ENCODE measurements at places on chromosomes 7 and 10. TPM values are rescaled to one million over a fixed set of nuclear protein-coding genes. Genes with fewer than 3 reads are reported as not detected.

Gene LDB3
- total RNA-seq: not detected

Gene STOX1
- total RNA-seq: 0.76 TPM

Gene SPDYE9
- not detected for total RNA-seq

Gene SH2D4B
- 0.23 TPM for total RNA-seq

Gene DMTF1
- total RNA-seq: 102 TPM

Gene VSTM4
- total RNA-seq: 0.50 TPM

Gene PRLHR
- not detected for total RNA-seq

Gene UCMA
- total RNA-seq: not detected

Gene NME8
- total RNA-seq: not detected

Gene KLF14
- total RNA-seq: not detected

Gene BAMBI
- 0.31 TPM for total RNA-seq

Gene LRRC61
- 27.5 TPM for total RNA-seq

Gene PRKAR2B
- total RNA-seq: 0.77 TPM

Gene ITGB8
- total RNA-seq: not detected

Gene PDE6C
- total RNA-seq: not detected

Gene APBB1IP
- 40.0 TPM for total RNA-seq

Gene AKR1C4
- not detected for total RNA-seq

Gene RP9
- total RNA-seq: 23.2 TPM

Gene DCLRE1A
- total RNA-seq: 14.4 TPM

Gene ADRB1
- total RNA-seq: not detected

Gene NEUROG3
- total RNA-seq: not detected

Gene CLEC5A
- not detected for total RNA-seq

Gene NPSR1
- total RNA-seq: not detected

Gene HMX2
- total RNA-seq: not detected

Gene PLEKHS1
- total RNA-seq: not detected

Gene FKBP6
- not detected for total RNA-seq

Gene ZNF425
- total RNA-seq: 0.44 TPM

Gene CTAGE4
- total RNA-seq: 0.56 TPM

Gene DENND2A
- total RNA-seq: not detected

Gene COMTD1
- 37.1 TPM for total RNA-seq

Gene VPS37D
- 0.40 TPM for total RNA-seq

Gene MSMB
- not detected for total RNA-seq

Gene DLX6
- total RNA-seq: not detected

Gene FAM200A
- total RNA-seq: 4.7 TPM

Gene PON1
- total RNA-seq: not detected

Measured in activated CD4-positive, alpha-beta T cell treated with anti-CD3 and anti-CD28 coated beads, Interleukin-2, amount 10 ng/mL, durations not matched to agents 24 days and 14 days (primary cell).